ENCODE measurements at places on chromosomes 3 and 15.

GRCh38 chr3:68771681-68772080 is 160.7 kb downstream of the TAFA4 start:
- no peak for DNase-seq

GRCh38 chr15:95499397-95499796 is 831.1 kb upstream of the NR2F2 start:
- DNase-seq = no peak

- DNase-seq = no peak
Measured at GRCh38 chr3:14764331-14765059, 54.3 kb upstream of the FGD5 start.

DNA sequence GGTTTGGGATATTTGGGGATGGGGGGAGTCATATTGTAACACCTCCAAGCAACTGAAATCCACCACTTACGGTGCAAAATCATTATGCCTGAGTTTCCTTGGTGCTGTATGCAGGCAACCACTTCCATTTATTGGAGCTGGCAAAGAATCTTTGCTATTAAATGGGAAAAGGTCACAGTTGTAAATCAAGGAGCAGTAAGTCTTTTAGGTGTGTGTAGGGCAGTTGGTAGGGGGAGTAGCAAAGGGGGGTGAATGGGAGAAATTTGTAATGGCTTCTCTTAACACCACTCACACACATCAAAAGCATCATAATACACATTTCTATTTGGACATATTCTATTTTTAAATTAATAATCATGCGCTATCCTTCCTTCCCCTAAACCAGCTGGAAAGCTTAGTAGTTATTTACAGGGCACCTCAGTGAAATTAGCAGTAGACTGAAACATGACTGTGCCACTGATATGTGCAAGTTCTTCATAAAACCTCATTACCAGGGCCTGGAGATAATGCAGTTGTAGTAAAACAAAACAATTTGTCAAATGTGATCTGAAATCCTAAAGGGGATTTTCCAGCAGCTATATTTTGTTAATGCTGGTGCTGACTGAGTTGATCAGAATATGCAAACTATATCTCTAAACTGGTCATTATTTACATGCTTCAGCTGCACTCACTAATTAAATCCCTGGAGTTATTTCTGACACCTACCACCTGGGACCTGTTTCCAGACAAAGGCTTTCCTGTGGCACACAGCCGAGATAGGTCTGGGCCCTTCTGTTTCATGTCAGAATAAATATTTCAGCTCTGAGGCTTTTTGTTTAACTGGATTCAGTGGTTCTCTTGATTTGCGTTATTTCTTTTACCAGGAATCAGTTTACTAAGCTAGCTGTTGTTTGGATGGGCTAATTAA is 90.1 kb downstream of the B3GALNT1 start:
- DNase-seq = no peak

- no peak for DNase-seq
Measured at GRCh38 chr3:14823393-14823792, 4.6 kb downstream of the FGD5 start.

GRCh38 chr15:56056626-56057025 is 63.2 kb upstream of the NEDD4 start:
- no peak for DNase-seq

GRCh38 chr15:96320107-96320506 is 10.4 kb upstream of the NR2F2 start:
- no peak for DNase-seq

Measured in large intestine (tissue), 12 donors.